ENCODE measurements at places on chromosomes 5 and 9.
A peak's percentile ranks its signal among the peaks of the same experiment; 100 is the strongest.

GRCh38 chr5:141850244-141850768, 27.9 kb downstream of the PCDH1 start:
- DNase-seq: no peak

GRCh38 chr5:135154961-135155360, 120.9 kb upstream of the PITX1 start:
- no peak for DNase-seq

DNA sequence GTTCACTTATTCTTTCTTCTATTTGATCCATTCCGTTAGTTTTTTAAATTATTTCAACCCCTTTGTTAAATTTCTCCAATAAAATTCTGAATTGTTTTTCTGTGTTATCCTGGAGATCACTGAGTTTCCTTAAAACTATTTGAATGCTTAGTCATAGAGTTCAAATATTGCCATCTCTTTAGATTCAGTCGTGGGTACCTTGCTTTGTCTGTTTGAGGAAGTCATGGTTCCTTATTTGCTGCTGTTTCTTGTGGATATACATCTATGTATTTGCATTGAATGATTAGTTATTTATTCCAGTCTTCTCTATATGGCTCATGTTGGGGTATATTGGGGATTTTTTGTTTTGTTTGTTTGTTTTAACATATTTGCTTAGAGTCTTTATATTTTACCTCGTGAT, 80.6 kb downstream of the HINT1 start:
- DNase-seq: no peak

DNA sequence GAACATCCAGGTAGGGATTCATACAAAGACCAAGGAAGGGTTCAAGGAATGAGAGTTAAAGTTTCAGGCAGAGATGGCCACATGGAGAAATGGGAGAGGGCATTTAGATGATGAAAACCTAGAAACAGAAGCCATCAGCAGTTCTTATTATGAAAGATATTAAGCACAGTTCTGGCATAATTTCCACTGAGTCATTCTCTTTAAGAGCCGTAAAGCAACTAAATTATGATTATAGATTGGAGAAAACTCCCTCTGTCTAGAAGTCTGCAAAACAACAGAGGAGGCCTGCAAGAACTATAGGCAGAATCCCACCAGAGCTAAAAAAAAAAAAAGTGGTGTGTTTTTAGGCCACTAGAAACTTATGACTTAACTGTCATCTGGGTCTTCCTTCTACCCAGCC, 157.1 kb upstream of the MPDZ start:
- no peak for DNase-seq

DNA sequence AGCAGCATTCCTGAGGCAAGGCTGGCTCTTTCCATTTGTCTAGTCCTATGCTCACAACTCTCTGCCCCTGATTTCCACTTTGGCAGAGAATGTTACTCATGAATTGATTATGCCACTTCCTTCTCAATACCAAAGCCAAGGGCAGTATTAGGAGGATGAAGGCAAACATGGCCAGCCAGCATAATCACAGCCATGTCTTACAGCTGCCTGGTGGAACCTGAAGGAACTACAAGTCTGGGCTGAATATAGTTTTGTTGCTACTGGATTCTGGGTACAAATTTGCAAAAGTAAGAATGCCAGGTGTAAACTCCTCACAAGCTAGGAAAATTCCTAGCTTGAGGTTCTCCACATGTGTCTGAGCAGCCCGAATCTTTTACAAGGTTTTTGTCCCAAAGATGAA, 4.2 kb downstream of the SIL1 start:
- DNase-seq: peak; percentile 53

DNA sequence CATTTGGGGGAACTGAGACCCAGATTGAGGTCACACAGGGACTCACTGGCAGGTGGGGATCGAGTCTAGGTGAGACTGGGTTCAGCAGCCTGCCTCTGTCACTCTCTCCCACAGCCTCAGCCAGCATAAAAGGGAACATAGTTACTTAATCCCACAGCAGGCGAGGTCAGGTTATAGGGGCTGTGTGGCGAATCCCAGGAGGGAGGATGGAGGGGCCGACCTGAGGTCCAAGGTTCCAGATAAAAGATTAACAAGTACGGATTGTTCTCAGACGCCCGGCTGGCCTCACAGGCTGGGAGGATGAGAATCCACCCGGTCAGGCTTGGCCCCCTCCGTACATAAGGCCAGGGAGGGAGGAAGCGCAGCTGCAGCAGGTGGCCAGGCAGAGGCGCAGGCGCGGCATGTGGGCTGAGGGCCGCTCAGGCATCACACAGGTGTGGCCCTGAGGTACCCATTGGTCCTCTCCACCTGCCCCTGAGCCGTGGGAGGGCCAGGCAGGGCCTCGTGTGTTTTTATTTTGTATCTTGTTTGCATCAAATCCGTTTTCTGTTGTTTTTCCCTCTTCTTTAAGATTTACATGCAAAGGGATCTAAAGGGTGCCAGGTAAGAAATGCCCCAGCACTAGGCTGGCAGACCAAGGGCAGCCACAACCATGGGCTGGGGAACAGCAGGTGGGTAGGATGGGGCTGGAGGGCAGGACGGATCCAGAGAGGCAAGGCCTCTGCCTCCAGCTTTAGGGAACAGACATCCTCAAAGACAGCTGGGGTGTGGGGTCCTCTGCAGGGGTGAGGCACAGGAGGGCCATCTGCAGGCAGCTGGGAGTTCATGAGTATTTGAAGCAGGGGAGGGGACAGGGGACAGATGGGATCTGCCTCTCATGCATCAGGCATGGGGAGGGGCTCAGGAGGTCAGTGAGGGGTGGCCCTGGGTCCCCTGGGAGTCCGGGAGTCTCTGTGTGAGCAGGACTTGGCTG, 3.6 kb downstream of the SUSD3 start:
- DNase-seq: peak; percentile 72

GRCh38 chr9:17060450-17060849, 74.4 kb upstream of the CNTLN start:
- no peak for DNase-seq

All from GM23338 (cell line).